ENCODE measurements at places on chromosomes 3 and 15.

DNA sequence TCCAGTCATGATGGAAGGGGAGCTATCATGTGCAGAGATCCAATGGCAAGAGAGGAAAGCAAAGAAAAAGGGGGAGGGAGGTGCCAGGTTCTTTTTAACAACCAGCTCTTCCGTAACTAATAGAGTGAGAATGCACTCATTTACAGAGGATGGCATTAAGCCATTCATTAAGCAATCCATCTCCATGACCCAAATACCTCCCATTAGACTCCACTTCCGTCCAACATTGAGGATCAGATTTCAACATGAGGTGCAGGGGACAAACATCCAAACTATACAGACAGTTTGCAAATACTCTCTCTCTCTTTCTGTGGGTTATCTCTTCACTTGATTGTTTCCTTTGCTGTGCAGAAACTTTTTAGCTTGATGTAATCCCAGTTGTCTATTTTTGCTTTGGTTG, 21.2 kb downstream of the ZDHHC23 start:
- no peak for DNase-seq

- no peak for DNase-seq
These were observed 88.3 kb upstream of the ACP3 start for GRCh38 chr3:132228923-132229322.

DNA sequence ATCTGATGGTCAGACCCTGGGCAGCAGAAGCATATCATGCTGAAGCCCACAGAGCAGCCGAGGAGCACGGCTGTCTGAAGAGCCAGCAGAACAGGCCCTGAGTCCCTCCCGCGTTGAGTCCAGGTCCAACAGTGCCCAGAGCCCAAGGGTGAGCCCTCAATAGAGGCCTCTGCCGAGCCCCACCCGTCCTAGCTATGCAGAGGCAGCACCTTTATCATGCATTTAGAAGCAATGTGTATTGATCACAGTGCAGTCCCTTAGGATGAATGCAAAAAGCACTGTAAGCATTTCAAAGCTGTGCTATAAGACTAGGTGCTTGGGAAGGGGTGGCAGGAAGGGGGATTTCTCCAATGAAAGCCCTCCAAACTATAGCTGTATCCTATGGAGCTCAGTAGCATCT, 208.5 kb downstream of the GABRB3 start:
- no peak for DNase-seq

DNA sequence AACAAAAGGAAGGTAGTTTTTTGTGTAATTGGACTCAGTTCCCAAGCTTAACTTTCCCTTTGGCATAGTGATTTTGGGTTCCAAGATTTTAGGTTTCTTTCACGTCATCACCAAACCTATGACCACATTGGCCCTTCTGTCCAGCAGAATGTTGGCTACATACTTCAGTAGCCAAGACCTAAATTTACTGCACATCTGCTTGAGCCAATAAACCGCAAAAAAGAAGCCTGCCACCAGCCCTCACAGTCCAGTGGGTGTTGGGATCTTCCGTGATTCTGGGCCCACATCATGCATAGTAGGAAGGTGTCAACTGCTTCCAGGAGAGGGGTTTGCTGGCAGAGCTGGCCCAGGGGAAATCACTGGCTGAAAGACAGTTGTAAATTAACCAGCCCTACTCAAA, 57.6 kb upstream of the LIPC start:
- no peak for DNase-seq

DNA sequence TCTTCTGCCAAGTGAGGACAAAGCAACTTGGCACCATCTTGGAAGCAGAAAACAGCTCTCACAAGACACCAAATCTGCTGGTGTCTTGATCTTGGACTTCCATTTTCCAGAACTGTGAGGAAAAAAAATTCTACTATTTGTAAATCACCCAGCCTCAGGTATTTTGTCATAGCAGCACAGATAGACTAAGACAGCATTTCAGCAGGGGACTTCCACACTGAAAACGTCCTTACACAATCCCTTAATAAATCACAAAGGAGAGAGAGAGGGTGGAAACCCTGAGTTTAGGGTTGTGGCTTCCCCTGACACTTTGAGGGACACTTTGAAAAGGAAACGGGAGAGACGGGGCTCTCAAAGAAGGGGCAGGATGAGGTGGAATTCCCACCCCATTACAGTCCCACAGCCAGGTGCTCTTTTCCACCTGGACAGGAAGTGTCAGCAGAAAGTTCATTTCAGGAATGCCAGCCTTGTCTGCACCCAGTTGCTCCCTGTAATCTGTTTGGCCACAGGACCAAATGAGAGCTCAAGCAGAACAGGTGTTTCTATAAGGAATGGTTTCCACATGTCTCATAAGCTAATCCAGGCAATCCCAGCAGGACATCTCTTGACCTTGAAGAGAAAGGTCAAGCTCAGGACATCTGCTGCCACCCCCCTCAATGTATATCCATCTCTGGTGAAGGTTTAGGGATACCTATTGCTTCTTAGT, 51.3 kb downstream of the MYLK start:
- DNase-seq, result no peak

DNA sequence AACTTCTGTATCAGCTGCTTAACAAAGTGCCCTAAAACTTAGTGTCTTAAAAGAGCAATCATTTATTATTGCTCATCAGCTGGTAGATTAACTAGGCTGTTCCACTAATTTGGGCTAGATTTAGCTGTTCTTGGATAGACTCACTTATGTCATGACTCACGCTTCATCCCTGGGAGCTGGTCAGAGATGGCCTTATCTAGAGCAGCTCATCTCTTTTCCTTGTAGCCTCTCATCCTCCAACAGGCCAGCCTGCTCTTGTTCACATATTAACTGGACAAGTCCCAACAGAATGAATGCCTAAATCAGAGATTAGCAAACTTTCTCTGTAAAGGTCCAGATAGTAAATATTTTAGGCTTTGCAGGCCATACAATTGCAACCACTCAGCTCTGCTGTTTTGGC, 66.9 kb upstream of the PLAAT1 start:
- DNase-seq, result no peak

DNA sequence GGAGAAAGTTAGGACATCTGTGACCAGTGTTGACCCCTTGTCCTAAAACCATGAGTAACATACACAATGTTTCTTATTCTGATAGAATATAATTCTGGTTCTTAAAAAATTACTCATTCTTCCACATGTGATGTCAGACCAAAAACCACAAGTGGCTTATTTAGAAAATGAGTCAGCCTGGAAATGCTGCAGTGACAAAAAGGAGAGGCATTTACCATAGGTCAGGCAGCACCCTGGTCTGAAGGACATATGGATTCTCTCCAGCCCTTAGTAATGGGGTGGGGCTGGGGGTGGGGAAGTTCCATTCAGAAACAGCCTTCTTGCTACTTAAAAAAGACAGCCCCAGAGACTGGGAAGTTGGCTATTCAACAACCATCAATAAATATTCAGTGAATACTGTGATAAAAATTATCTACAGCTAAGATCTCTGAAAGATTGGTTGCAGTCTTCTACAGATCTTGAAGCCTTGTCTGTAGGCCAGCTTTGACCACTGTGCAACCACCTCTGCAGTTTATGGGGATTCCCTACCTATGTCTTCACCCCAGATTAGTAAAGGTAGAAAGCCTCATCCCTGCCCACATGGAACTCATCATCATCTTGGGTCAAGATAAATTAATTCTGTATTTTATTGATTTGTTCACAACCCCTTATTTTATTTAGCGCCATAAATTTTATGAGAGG, 34.9 kb upstream of the TIMP4 start:
- no peak for DNase-seq

DNA sequence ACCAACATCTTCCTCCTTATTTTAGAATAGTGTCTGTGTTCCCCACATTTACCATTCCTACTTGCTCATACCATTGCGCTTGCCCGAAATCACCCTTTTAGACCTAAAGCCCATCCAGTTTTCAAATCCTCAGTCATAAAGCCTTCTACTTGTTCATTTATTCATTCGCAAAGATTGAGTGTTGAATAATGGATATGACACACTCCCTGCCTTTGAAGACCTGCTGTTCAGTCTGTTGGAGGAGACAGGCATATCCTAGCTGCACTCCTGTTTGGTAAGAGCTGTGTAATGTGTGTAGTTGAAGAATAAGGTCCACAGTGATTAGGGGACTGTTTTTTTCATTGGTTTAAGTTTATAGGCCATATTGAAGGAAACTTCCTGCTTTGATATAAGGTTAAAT, 1.7 kb downstream of the CNOT10 start:
- DNase-seq, result no peak

GRCh38 chr15:89760303-89761008, 9.4 kb upstream of the MESP1 start:
- DNase-seq, result peak; percentile 37

- no peak for DNase-seq
These were observed 427.3 kb upstream of the ZNF717 start for GRCh38 chr3:76212679-76213078.

- no peak for DNase-seq
These were observed 10.6 kb downstream of the WNT5A start for GRCh38 chr3:55476515-55476914.

- no peak for DNase-seq
These were observed 67.6 kb downstream of the TP63 start for GRCh38 chr3:189698811-189699210.

GRCh38 chr15:66702787-66703539, 927 bp downstream of the SMAD6 start:
- no peak for DNase-seq

DNA sequence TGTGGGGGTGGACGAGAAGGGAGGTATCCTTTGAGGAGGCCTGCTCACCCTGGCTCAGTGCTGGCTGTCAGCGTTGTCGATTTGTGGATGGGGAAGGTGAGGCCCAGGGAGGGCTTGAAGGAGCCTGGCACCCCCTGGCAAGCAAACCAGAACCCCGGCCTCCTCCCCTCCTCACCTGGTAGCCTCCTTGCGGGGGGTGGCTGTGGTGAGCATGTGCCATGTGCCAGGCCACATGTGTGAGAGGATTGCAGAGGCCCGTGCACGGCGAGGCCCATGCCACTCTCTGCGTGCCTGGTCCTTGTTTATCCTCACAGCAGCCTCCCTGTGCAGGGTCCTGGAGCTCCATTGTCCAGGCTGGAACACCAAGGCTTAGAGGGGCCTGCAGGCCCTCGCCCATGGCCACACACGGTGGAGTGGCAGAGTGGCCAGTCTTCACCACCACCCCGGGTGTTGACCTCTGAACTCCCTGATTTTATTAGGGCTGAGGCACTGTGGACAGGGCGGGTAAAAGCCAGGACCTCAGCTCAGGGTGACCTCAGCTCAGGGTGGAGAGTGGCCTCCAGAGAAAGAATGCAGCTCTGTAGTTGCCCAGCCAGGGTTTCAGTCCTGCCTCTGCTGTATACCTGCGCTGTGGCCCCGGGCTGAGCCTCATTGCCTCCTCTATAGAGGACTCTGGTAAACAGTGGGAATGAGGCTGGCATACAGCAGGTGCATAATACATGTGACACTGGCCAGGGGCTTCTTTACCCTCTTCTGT, 29.1 kb downstream of the HDAC11 start:
- DNase-seq, result no peak

GRCh38 chr3:125150525-125151441, 61.8 kb downstream of the SLC12A8 start:
- no peak for DNase-seq

All from stimulated activated CD8-positive, alpha-beta memory T cell treated with anti-CD3 and anti-CD28 coated beads, Interleukin-4, amount 100 ng/mL, for 1 hour (primary cell).